ENCODE measurements at places on chromosomes 6 and 20.

DNA sequence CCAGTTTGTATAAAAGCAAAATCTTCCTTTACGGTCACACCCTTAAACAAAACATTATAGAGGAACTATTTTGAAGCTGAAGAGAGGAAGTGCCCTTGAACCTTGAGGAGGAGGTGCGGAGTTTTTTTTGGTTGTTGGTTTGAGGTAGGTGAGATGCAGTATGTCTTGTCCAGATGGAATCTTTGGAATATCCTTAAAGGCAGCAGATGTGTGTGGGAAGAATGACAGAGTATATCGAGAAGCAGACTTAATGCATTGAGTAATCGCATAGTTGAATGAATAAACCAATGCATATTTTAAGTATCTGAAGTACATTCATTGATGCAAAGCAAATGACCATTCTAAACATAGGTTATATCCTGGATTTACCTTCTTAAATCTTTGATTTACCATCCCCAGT, 49.9 kb downstream of the AIG1 start:
- DNase-seq = no peak

DNA sequence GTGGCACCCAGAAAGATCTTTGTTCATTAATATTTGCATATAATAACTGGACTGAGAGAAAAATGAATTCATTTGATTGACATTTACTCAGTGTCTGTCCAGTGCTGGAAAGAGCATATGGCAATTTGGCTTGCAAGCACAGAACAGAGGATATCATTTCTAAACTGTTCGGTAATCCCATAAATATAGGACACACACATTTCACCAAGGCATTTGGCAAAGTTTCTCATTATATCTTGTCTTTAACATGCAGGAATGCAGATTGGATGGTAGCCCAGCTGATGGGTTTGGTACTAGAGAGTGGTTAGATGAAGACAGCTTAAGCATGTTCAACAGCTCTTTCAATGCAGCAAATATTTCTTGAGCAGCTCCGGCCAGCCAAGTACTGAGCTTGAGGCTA, 259.2 kb downstream of the PRKN start:
- DNase-seq = no peak

DNA sequence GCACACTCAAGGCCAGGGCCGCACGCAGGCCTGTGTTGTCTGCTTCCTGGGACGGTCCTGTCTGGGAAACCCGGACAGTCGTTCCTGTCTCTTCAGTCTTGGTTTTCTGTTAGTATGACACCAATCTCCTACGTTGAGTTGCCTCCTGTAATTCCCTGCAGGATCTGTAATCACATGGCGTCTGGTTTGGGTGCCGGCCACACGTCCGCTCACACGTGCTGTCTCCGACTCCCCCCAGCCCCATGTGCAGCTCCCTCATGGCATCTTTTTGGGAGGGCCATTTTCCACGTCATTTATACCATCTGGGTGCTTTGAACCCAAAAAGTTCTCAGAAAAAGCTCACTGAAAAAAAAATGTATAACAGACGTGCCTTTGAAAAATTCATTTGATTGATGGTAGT, 23.2 kb downstream of the DLL1 start:
- DNase-seq = no peak

DNA sequence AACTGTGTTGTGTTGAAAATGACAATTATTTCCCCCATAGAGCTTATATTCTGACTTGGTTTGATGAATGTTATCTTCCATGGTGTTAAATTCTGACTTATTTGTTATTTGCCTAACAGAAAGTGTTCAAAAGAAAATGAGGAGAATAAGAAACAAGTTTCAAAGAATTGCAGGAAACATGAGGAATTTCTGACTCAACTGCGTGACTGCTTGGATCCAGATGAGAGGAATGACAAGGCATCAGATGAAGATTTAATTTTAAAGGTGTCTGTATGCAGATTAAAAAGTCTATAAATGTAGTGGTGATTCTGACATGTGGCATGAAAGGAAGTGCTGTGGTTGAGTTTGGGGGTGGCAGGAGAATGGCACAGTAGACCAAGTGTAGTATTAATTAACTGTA, 50.6 kb downstream of the CCDC170 start:
- DNase-seq = no peak

DNA sequence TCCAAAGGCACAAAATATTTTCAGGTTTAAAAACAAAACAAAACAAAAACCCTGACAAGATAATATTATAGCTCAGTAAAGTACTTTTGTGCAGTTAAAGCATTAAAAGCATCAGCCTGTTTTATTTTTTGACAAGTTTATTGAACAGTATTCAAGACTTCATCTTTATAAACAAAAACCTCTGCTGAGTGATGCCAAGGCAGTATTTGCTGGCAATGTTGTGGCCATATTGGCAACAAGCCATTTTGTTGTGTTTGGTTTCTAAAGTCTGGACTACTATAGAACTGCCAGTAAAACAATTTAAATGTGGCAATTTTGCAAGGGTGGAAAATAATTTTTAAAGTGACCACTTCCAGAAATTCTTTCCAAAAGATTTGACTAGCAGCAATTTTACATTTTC, 15.9 kb downstream of the CPNE1 start:
- no peak for DNase-seq

DNA sequence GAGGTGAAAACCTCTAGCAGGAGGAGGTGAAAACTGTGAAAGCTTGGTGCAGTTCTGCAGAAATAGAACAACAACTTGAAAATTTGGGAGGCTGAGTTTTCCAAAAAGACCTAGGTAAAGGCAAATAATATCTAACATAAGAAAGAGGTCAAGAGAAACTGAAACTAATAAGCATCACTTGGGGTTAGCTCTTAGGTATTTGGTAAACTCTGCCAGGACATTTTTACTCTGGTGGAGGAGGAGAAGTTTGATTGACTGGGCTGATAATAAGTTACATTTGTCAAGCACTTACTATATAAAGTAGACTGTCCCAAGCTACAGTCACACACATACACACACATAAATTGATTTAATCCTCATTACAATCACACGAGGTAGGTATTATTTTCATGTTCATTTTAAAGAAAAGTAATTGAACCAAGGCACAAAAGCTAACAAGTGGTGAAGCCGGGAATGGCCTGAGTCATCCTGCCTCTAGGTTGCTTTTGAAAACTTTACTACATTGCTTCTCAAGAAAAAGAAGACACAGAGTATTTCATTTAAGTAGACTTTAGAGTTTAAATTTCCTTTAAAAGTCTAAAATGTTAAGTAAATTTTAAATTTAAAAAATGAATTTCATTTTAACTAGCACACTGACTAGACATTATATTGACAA, 275.5 kb downstream of the PTPRK start:
- DNase-seq = no peak

DNA sequence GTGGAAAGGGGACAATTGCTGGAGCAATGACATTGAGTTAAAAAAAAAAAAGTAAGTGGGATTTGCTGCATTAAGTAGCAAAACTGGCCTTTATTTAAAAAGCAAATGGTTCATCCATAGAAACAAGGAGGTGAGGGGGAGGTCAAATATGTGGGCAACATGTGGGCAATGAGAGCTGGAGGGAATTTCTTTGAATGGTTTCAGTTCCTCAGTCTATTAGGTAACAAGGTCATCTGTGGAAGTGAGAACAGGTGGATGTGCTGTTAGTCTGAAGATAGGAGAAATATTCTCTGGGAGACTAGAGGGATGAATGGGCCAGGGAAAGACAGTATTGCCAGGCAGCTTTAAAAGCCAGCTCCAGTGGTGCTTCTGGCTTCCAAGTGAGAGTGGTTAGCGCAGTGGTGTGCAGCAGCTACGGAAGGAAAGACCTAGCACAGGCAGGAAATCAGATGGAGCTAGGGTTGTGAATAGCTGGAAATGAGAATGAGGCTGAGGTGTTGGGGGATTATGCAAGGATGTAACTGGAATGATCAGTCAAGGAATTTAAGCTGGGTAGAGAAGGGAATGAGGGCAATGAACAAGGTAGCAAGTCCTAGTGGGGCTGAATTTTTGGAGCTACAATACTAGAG, 727.6 kb downstream of the PTPRT start:
- DNase-seq = no peak

DNA sequence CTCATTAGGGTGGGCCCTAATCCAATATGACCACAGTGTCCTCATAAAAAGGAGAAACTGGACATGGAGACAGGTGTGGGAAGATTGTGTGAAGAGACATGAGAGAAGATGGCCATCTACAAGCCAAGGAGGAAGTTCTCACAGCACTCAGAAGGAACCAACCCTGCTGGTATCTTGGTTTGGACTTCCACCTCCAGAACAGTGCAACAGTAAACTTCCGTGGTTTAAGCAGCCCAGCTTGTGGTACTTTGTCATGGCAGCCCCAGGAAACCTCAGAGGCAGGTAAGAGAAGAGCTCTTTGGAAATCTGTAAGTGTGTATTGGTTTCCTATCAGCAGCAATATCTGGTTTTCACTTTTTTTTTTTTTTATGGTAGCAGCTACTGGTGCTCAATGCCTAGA, 16.5 kb upstream of the CNKSR3 start:
- DNase-seq = no peak

GRCh38 chr6:56624728-56625069, 18.0 kb downstream of the DST start:
- DNase-seq = no peak

DNA sequence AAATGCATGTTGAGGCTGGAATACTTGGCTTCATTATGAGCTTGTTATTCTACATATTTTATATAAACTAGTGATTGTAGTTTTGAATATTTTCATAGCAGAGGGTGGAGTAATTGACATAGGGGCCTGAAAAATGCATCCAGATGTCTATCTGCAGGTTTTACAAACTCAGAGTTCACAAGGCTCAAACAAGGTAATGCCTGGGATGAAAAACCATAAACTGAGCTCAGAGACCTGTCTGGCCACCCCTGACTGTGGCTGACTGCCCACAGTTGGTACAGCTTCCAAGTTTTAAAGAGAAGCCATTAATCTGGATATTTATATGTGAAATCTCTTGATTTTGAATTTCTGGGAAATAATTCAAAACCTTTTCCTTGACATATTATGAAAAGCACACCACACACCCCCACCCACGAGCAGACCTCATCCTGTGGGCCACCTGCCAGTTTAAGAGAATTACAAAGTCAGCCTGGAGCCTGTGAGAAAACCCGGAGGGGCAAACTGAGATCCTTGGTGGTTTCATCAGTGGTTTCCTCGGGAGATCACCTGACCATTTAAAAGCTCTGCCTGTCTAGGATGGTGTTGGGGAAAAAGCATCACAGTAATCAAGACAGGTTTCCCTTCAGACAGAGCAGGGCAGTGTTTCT, 230.1 kb downstream of the SAMD5 start:
- DNase-seq = no peak

- DNase-seq = no peak
Measured at GRCh38 chr6:110823146-110823545, 7.9 kb upstream of the CDK19 start.

DNA sequence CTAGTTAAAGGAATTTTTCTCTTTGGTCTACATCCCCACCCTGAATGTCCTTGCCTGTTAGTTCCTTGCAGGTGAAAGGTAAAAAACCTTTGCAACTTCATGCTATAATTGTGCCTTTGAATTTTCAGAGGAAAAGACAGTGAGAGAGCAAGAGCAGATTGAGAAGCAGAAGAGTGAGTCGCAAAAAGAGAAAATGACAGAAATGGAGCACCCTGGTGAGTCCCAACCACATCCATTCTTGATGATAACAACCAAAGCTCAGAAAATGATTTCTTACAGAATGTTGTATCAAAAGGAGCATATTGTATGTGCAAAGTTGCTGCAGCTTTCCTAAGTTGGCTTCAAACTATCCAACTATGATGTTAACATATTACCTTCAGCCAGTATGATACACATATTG, 165.2 kb upstream of the CENPW start:
- no peak for DNase-seq

DNA sequence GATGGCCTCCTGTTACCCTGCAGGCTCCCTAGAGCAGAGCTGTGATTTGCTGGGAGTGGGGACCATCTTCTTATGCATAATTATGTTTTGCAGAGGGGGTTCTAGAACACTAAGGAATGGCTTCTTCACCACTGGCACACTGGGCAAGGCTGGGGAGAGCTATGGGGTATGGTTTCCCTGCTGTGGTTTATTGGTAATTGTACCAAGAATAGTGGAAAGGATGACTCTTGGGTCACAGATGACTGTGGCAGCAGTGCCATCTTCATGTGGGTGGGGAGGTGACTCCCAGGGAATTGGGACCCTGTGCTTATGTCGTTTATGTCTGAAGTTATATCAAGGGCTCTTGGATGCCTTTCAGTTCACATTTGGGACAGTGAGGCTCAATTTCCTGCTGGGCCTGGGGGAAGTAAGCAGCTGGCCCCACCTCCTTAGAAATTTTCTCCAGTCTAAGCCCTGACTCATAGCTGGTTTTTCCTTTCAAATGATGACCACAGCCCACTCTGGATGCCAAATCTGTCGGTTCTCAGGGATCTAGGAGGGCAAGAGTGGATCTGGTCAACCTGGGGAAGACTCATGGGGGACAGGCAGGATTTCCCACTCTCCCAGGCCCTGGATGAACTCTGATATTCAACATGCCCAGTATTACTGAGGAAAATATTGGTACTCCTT, 230.8 kb downstream of the LRFN2 start:
- no peak for DNase-seq

DNA sequence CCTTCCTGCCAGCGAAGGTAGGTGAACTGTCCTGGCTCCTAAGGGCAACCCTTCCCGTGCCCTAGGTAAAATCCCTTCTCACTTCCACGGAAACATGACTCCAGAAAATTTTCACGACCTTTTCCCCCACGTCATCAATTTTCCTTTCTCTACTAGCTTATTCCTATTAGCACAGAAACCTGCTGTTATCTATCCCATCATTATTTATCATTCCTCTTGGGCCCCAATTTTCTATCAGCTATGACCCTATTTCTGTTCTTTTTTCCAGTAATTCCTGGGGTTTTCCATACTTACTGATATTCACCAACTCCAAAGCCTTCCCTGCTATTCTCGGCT, 23.8 kb upstream of the GCM1 start:
- DNase-seq = no peak

DNA sequence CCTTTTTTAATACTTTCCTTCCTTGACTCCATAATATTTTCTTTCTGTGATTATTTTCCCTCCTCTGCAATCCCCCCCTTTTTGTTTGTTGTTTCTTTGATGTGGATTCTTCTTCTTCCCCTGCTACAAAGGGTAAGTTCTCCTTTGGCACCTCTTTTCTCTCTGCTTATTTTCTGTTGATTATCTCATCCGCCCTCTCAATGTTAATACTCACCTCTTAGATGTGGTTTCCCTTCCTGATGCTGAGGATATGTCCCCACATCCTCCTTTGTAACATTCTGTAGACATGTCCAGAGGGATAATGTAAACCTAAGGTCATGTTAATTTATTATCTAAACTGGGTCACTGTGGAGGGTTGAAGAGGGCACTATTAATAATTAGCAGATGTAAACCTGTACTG, 17.7 kb downstream of the FLRT3 start:
- no peak for DNase-seq

GRCh38 chr6:70956191-70956450, 739 bp downstream of the B3GAT2 start:
- DNase-seq = no peak

DNA sequence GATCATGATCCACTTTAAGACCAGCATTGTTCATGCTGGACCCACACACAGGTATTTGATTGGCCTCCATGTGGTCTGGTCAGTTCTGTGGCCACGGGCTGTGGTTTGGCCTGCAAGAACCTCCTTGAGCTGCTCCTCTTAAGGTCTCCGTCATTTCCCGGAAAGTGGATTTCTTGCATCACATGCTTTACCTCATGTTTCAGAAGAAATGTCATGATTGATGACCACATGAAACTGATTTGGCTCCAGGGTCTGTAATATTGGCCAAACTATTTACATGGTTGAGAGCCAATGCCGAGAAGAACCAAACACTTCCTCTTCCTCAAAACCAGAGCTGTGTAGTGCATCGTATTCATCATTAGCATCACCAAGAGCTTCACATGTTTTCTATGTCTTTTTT, 13.2 kb upstream of the RSPH3 start:
- DNase-seq = no peak
